MCF 10A (cell line): ENCODE measurements at places on chromosomes 7 and 10. TPM values are rescaled to one million over a fixed set of nuclear protein-coding genes. Genes with fewer than 3 reads are reported as not detected.

Gene SEC31B
- 10.6 and 14.0 TPM in 2 replicates for total RNA-seq

Gene TMEM178B
- total RNA-seq, result 0.02 TPM in 1 of 2 replicates, not detected in the other

Gene GLCCI1
- 5.3 and 7.4 TPM in 2 replicates for total RNA-seq

Gene FXYD4
- total RNA-seq, result not detected in 2 replicates

Gene NKX1-2
- total RNA-seq, result 0.10 and 0.35 TPM in 2 replicates

Gene CFAP43
- total RNA-seq, result 0.25 and 0.42 TPM in 2 replicates

Gene VAX1
- not detected in 2 replicates for total RNA-seq

Gene OR2A7
- total RNA-seq, result 10.0 and 13.6 TPM in 2 replicates

Gene FGFBP3
- total RNA-seq, result 0.86 and 1.1 TPM in 2 replicates

Gene ESYT2
- 74.1 and 78.6 TPM in 2 replicates for total RNA-seq

Gene CYP2C19
- not detected in 2 replicates for total RNA-seq

Gene IMPDH1
- 66.4 and 74.0 TPM in 2 replicates for total RNA-seq

Gene ADAMTS14
- total RNA-seq, result 0.25 TPM in 1 of 2 replicates, not detected in the other

Gene SPDYE5
- 0.12 and 0.16 TPM in 2 replicates for total RNA-seq

Gene SNCG
- total RNA-seq, result 4.2 and 7.3 TPM in 2 replicates

Gene PDLIM1
- 74.6 and 98.1 TPM in 2 replicates for total RNA-seq

Gene ASNS
- 191 and 303 TPM in 2 replicates for total RNA-seq
